ENCODE measurements at places on chromosomes 3 and 15.
A peak's percentile ranks its signal among the peaks of the same experiment; 100 is the strongest.

DNA sequence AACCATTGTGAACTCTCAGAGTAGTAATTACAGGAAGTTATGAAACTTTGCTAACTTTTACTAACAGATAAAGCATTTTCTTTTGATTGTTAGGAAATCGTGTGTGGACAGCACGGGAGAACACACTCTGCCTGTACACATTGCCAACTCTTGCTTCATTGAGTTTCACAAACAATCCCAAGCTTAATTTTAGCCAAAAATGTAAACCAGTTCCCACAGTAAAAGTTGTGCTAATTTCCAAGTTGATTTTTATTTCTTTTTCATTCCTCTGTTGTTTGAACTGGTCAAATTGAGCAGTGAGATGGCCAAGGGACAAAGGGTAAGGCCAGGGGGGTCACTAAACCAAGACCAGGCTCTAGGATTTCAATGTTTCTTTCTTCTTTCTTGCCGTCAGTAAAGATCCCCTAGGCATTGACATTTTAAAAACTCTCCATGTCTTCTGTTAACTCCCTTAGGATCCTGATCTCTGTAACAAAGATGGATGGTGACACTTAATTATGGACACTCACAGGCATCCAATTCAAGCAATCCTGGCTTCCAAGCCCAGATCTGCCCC is 414.9 kb downstream of the RBMS3 start:
- DNase-seq, result no peak

GRCh38 chr3:120182613-120183511 is 88.6 kb upstream of the GSK3B start:
- no peak for DNase-seq

- no peak for DNase-seq
Measured at GRCh38 chr3:195148549-195148948, 122.4 kb downstream of the XXYLT1 start.

- no peak for DNase-seq
Measured at GRCh38 chr15:62873203-62873602, 169.3 kb upstream of the TPM1 start.

DNA sequence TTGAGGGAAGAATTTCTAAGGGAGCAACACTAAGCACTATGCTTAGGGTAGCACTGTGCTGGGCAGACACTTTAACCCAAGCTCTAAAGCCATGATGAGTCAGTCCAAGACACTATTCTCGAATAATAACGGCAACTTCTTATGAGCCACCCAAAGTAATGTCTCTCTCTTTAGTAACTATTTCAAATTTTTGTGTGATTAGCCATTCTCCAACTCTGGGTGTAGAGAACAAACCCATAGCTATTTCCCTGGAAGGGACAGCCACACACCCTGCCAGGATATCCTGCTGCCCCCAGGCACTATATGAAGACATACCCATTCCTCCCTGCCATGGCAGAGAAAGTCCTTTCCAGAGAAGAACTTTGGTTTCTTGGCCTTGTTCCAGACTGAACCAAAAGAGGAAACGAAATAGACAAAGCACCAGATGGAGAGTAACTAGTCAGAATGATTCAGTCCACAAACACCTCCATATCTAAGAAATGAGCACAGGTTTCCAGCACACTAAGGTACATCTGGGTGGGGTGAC is 384.9 kb upstream of the THBS1 start:
- no peak for DNase-seq

- no peak for DNase-seq
Measured at GRCh38 chr15:90654233-90655136, 62.7 kb upstream of the BLM start.

DNA sequence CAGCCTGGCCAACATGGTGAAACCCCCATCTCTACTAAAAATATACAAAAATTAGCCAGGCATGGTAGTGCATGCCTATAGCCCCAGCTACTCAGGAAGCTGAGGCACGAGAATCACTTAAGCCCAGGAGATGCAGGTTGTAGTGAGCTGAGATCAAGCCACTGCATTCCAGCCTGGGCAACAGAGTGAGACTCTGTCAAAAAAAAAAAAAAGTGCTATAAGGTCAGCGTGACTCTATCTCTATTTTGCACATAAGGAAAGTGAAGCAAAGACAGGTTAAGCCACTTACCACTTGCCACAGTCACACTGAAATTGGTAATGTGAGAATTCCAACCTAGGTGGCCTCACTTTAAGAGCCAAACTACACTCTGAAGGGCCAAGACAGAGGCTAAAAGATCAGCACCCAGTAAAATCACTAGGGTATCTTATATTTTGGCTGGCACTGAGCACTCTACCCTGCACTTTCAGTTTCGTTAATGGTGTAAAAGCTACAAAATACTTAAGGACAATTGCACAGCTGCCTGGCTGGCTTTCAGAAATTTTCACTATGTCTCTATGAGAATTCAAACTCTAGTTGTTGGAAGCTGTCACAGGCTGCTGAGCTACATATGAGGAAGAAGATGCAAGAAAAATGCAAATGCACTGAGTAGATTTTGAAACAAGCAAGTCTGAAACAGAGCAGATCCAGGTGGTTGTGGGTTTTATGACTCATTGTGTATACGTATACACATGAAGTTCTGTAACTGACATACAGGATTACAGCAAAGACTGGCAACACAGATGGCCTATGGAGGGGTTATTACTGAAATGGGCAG is 32.7 kb downstream of the TRANK1 start:
- DNase-seq, result peak; percentile 80

- no peak for DNase-seq
Measured at GRCh38 chr3:31407665-31408064, 125.1 kb upstream of the STT3B start.

DNA sequence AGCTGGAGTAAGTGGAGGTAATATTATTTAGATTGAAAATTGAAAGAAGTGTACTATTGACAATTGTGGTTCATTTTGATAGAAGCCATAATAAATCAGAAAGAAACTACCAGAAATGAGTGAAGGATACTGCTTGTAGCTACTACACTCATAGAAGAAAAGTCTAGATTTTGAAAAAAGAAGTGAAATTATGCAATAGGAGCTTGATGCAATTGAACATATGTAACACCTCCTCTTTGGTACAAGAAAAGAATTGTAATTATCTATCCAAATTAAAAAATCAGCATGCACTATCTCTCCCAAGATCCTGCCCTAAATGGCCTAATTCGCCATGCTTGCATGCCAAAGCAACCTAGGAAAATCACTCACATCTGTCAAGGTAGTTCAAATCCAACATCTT is 51.1 kb upstream of the CD200R1L start:
- DNase-seq, result no peak

DNA sequence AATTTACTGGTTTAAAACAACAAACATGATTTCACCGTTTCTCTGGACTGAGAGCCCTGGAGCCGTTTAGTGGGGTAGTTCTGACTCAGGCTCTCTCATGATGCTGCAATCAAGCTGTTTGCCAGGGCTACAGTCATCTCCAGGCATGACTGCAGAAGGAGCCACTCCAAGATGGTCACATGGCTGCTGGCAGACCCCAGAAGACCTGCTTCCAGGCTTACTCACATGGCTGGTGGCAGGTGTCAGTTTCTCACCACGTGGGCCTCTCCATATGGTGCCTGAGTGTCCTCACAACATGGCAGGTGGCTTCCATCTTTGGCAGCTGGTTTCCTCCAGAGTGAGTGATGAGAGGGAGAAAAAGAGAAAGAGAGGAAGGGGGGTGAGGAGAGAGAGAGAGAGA is 378.3 kb upstream of the RGMA start:
- no peak for DNase-seq

DNA sequence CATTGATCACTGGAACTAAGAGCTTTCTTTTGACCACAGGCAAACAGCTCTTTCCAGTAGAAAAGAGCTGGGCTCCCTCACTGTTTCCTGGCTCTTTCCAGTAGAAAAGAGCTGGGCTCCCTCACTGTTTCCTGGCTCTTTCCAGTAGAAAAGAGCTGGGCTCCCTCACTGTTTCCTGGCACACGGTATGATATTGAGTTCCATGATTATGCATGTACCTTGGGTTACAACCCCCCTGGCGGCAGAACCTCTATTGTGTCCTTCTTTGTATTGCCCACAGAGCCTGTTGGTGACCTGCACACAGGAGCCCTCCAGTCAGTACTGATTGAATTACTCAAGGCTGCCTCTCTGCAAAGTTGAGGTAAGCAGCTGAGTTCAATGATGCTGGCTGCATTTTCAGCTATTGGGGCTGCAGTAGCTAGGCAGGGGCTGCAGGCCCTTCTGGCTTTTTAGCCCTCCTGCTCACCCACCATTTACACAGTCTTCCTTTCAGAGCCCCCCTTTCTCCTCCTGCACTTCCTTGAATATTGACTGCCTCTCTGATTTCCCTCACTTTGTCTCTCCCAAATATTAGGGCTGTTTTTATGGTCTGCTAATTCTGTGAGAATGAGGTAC is 10.2 kb downstream of the ACKR2 start:
- no peak for DNase-seq
